Stimulated activated CD8-positive, alpha-beta memory T cell treated with anti-CD3 and anti-CD28 coated beads, Interleukin-4, amount 100 ng/mL, for 24 hours (primary cell): ENCODE measurements at places on chromosomes 5 and 9.
A peak's percentile ranks its signal among the peaks of the same experiment; 100 is the strongest.

- no peak for DNase-seq
Observed at GRCh38 chr9:10127867-10128266, 484.9 kb downstream of the PTPRD start.

- peak; percentile 53 for DNase-seq
Observed at GRCh38 chr5:139394123-139394653, 716 bp downstream of the PROB1 start.

GRCh38 chr5:83721953-83722901 is 1.6 kb upstream of the HAPLN1 start:
- DNase-seq = no peak

DNA sequence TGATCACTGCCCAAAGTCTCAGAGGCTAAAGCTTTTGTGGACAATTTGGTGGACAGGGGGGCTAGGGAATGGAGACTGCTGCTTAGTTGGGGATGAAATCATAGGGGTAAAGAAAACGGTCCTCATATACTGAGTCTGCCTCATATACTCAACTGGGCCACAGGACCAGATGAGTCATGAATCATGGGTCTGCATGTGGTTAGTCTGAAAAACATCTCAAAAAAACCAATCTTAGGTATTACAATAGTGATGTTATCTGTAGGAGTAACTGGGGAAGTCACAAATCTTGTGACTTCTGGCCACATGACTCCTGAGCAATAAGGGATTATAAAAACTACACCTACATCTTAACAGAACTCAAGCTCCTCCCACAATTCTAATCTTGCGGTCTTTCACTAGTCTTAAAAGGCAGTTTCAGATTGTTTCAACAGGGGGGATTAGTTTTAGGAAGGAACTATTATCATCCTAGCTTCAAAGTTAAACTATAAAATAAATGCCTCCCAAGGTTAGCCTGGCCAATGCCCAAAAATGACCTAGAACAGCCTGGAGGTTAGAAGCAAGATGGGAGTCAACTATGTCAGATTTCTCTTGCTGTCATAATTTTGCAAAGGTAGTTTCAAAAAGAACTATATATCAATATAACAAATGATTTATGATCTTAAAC is 17.5 kb downstream of the TMEM161B start:
- DNase-seq = no peak

DNA sequence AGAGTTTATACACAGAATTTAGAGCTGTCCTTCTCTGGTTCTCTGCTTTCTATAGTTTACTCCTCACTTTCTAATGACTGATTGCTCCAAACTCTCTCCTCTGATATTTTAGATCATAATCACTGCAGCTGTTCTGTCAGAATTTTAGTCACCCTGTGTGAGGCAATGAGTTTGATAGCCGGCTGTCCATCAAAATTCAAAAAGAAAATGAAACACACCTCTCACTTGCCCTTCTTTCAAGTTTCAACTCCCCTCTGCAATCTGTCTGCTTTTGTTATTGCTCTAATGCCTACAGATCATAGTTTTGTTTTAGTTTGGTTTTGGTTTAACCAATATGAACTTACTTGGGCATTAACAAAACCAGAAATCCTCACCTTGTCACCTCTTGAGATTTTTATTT is 23.3 kb upstream of the ABLIM3 start:
- no peak for DNase-seq

- DNase-seq = no peak
Observed at GRCh38 chr5:149337736-149338135, 7.6 kb upstream of the GRPEL2 start.

- no peak for DNase-seq
Observed at GRCh38 chr5:134240421-134240962, 14.6 kb upstream of the PPP2CA start.

- no peak for DNase-seq
Observed at GRCh38 chr5:15995341-15996052, 184.1 kb downstream of the MARCHF11 start.

DNA sequence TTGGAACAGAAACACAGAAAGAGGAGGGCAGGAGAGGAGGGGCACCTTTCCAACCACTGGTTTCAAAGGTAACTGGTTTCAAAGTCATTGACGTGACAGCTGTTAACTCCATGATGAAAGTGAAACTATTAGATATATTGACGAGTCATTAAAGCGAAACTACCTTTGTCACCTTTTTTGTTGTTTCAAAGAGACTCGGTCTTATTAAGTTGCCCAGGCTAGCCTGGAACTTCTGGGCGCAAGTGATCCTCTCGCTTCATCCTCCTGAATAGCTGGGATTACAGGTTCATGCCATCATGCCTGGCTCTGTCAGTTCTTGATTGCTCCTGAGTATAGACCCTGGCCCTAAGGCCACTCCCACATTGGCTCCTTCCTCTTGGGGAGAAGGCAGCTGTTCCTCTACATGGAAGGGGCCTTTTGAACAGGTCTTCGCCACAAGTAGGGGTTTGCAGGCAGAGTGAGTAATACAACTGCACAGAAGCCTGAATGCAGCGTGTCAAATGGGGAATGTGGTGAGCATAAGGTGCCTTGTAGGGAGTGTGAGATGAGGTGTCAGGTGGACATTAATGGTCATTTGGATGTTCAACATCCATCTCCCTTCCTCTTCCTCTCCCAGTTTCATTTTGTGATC is 3.4 kb upstream of the F12 start:
- no peak for DNase-seq

DNA sequence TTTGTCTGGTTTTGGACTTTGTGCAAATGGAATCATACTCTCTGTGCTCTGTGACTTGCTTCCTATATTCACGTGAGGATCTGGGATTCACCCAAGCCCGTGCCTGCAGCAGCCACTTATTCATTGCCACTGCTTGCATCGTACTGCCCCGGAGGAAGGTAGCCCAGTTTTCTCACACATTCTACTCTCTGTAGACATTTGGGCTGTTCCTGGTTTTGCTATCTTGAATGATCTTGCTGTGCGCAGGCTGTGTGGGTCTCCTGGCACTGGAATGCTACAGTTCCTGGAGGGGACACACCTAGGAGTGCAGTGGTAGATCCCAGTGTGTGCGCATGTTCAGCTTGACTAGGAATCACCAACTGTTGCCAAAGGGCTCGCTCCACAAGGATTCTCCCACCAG is 99.2 kb upstream of the BOD1 start:
- DNase-seq = no peak

DNA sequence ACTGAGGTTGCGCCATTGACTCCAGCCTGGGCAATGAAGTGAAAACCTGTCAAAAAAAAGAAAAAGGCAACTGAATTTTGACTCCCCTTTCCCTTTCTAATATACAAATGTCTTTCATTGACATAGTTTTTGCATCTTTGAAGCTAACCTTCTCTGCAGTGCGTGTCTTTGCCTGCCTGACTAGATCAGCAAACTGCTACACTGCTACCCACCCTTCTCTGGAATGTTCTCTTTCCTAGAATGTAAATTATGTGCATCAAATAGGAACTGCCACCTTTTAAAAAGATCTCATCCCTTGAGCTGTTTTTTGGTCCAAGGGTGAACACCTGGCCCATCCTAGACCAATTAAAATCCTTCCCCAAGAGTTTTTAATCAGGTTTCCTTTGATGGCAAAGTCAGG is 127.6 kb downstream of the SLC28A3 start:
- no peak for DNase-seq

GRCh38 chr9:131620764-131621520 is 75.6 kb downstream of the PRRT1B start:
- no peak for DNase-seq

- no peak for DNase-seq
Observed at GRCh38 chr9:123470121-123470782, 114.3 kb downstream of the CRB2 start.

GRCh38 chr9:33082128-33082527 is 5.7 kb upstream of the SMU1 start:
- DNase-seq = no peak

DNA sequence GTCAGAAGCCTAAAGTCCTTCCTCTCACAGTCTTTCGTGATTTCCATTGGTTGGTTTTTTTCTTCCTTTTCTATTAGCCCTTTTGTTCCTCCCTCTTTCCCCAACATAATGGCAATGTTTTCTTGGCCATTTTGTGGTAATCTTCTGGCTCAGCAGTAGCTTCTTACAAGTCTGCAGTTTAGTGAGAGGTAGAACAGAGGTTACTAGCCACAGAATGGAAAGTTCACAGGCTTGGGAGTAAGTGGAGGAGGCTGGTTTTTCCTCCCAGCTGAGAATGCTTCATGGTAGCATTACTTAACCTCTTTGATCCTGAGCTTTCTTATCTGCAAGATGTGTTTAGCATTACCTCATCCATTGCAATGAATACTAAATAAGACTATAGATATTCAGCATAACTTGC is 346.9 kb downstream of the NFIB start:
- DNase-seq = no peak

- DNase-seq = no peak
Observed at GRCh38 chr5:36741128-36741527, 134.7 kb downstream of the SLC1A3 start.

- no peak for DNase-seq
Observed at GRCh38 chr9:8826281-8826680, 1026.7 kb upstream of the DMAC1 start.

GRCh38 chr9:70420441-70421271 is 6.2 kb upstream of the KLF9 start:
- peak; percentile 47 for DNase-seq

DNA sequence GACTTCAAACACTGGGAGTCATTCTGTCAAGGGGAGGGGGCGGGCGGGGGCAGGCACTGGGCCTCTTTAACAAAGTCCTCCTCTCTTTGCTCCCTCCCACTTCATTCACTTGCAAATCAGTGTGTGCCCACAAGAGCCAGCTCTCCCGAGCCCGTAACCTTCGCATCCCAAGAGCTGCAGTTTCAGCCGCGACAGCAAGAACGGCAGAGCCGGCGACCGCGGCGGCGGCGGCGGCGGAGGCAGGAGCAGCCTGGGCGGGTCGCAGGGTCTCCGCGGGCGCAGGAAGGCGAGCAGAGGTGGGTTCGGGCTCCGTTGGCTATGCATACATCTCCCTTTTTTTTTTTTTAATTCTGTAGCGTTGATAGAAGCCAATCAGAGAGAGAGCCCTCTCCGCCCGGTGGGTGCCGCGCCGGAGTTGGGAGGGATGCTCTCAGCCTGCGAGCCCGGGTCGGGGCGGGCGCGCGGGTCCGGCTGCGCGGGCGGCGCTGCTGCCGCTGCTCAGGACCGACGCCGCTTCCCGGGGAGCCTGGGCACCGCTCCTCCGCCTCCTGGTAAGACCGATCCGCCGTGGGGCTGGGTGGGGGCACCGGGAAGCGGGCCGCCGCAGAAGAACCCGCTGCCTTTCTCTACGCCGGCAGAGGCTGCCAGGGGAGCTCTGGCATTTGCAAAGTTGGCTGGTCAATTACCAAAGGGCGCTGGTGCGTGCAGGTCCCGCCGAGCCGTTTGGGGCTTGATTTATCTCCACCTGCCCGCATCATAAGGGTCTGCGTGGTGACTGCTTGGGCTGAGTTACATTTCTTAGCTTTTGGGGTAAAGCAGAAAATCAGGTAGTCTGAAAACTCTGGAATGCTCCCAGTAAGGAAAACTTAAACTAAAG is at the start of gene CDH6:
Gene CDH6, plus strand, starts transcription at position 96 of the 877 bp plus-strand sequence. CDS start 73,788 bp downstream, outside the sequence.
- no peak for DNase-seq

- DNase-seq = no peak
Observed at GRCh38 chr9:15317836-15318235, 10.8 kb upstream of the TTC39B start.

GRCh38 chr9:137068539-137069507 is 1.5 kb downstream of the SAPCD2 start:
- no peak for DNase-seq

GRCh38 chr5:114912189-114912920 is 257.4 kb downstream of the TRIM36 start:
- DNase-seq = no peak

- no peak for DNase-seq
Observed at GRCh38 chr5:31937226-31937625, 236.9 kb downstream of the GOLPH3 start.

GRCh38 chr5:138725153-138725817 is 27.9 kb upstream of the CTNNA1 start:
- no peak for DNase-seq

DNA sequence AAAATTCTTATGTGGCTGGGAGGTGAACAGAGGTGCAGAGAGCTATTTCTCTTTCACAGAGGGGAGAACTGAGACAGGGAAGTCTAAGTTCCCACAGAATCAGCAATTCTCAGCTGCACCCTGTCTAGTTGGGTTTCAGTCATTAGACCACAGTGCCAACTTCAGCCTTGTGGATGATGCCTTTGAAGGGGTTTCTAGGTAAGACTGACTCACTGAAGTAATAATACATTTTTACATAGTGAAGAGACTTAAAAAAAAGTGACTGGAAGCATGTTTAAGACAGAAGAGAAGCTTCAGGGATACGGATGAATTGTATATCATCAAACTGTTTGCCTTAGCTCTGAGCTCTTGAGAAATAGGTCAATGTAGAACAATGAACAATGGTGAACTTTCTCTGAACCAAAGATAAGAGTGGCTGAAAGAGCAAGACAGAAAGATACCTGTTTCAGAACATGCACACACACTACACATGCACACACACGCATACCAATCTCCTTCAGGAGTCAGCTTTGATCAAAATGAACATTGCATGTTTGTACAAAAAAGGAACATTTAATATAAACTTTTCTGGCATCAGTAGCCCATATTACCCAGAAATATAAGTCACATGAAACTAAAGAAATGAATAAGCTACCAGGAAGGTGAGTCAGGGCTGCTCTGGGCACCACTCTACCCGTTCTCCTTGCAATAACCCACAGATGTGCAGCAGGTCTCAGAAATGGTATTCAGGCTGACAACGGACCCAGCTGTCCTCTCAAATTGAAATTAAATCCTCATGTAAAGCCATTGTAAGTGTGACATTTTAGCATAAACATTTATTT is 12.6 kb upstream of the FYB1 start:
- no peak for DNase-seq

- DNase-seq = no peak
Observed at GRCh38 chr5:98482321-98483300, 290.9 kb upstream of the RGMB start.

DNA sequence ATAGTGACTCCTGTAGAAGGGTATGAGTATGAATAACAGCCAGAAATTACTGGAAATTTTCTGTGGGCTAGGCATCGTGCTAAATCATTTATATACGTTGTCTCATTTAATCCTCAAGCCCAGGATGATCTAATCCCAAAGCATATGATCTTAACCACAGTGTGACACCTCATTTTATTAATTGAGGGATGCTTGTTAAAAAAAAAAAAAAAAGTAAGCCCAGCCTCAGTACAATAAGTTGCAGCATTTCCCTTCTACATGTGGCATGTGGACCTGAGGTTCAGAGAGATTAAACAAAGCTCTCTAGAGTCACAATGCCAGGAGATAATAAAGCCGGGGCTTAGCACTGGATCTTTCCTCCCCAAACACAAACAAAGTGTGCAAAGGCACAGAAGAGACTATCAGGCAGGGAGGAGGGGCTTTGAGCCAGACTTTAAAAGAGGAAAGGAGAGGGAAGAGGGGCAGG is 49.5 kb downstream of the KLF4 start:
- DNase-seq = no peak
